ENCODE measurements at places on chromosomes 16 and 17. TPM values are rescaled to one million over a fixed set of nuclear protein-coding genes. Genes with fewer than 3 reads are reported as not detected.

GRCh38 chr16:75810342-75810741 lies 84.1 kb upstream of the CPHXL start:
- H3K36me3 ChIP-seq: no peaks in the 10 kb centered on the region
- H3K27me3 ChIP-seq: peaks cover 18% of the 10 kb centered on the region
- H3K4me3 ChIP-seq: no peak overlapping the region
- H3K27ac ChIP-seq: no peak overlapping the region
- no peaks in the 10 kb centered on the region for H3K4me1 ChIP-seq

- no peaks in the 10 kb centered on the region for H3K4me1 ChIP-seq
- H3K27ac ChIP-seq: no peak overlapping the region
- H3K36me3 ChIP-seq: no peaks in the 10 kb centered on the region
Measured at GRCh38 chr16:85446951-85447692, 166.0 kb upstream of the GSE1 start.

DNA sequence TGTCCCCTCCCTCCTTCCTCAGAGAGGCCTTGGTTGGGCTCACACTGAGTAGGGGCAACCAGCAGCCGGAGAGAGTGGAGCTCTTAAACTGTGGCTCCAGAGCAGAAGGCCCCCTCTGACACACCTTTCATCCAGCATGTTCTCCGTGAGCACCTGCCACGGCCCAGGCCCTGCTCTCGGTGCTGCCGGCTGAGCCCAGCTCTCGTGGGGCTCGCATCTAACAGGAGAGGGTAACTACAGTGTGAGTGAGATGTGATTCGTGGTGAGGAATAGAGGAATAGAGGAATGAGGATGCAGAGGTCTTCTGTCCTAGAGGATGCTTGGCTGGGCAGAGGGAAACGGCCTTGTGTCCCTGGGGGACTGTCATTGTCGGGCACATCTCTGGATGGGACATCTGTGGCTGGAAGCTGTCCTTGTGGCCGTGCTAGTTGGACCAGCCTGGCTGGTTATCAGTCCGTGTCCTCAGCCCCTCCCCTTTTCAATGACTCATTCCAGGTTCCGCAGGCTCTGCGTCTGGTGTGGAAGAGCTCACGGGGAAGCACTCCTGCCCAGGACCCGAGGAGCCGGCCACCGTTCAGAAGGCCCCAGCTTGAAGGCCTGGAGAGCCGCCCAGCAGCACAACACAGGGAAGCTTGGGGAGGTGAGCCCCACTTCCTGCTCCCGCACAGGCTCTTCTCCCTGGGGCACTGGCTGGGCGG lies 11.9 kb upstream of the DNASE1 start:
- no peaks in the 10 kb centered on the region for H3K27me3 ChIP-seq
- no peak overlapping the region for H3K4me3 ChIP-seq
- H3K4me1 ChIP-seq: peaks cover 20% of the 10 kb centered on the region
- H3K27ac ChIP-seq: peak overlapping the region; percentile 41

- H3K4me1 ChIP-seq: no peaks in the 10 kb centered on the region
- no peak overlapping the region for H3K4me3 ChIP-seq
- no peaks in the 10 kb centered on the region for H3K27me3 ChIP-seq
- no peaks in the 10 kb centered on the region for H3K36me3 ChIP-seq
- no peak for DNase-seq
- H3K27ac ChIP-seq: no peak overlapping the region
Measured at GRCh38 chr17:53942436-53942835, 119.7 kb downstream of the KIF2B start.

GRCh38 chr17:16363749-16364536 lies 10.7 kb upstream of the CENPV start:
- no peak overlapping the region for H3K27ac ChIP-seq
- no peaks in the 10 kb centered on the region for H3K4me1 ChIP-seq
- H3K36me3 ChIP-seq: no peaks in the 10 kb centered on the region
- no peak overlapping the region for H3K4me3 ChIP-seq
- DNase-seq: peak; percentile 43

DNA sequence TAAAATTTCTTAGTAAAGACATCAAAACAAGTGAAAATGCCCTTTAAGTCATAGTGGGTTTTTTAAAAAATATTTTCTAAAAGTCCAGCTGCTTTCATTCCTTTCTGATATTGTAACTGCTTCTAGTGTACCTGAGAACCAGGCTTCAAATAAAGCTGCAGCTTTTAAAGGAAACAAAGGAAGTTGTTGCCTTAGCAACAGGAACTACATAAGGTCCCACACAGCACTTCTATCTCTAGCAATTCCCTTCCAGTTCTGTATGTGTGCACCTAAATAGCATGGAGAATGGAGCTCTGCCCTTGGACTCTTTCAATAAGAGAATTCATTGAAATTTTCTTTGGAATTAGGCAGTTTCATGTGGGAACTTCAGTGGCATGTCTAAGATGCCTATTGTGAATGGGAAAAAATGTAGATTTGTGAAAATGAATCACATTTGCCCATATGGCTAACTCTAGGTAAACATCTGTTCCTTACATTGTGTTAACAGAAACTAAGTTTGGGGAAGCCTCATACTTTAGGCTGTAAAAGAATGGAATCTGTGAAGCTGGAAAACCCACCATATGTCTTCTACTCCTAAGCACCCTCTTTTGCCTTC lies 206.4 kb downstream of the KIF2B start:
- no peaks in the 10 kb centered on the region for H3K4me1 ChIP-seq
- no peak overlapping the region for H3K4me3 ChIP-seq
- H3K27ac ChIP-seq: no peak overlapping the region
- H3K27me3 ChIP-seq: no peaks in the 10 kb centered on the region
- no peak for DNase-seq

GRCh38 chr16:8641671-8642070 lies 20.2 kb downstream of the METTL22 start:
- no peak overlapping the region for H3K27ac ChIP-seq
- H3K36me3 ChIP-seq: peaks cover 67% of the 10 kb centered on the region
- peak; percentile 38 for DNase-seq
- no peaks in the 10 kb centered on the region for H3K4me1 ChIP-seq

GRCh38 chr17:13306310-13306962 lies 288.6 kb upstream of the ELAC2 start:
- no peaks in the 10 kb centered on the region for H3K27me3 ChIP-seq
- DNase-seq: no peak
- no peak overlapping the region for H3K27ac ChIP-seq
- H3K4me3 ChIP-seq: no peak overlapping the region
- H3K36me3 ChIP-seq: peaks cover 10% of the 10 kb centered on the region

DNA sequence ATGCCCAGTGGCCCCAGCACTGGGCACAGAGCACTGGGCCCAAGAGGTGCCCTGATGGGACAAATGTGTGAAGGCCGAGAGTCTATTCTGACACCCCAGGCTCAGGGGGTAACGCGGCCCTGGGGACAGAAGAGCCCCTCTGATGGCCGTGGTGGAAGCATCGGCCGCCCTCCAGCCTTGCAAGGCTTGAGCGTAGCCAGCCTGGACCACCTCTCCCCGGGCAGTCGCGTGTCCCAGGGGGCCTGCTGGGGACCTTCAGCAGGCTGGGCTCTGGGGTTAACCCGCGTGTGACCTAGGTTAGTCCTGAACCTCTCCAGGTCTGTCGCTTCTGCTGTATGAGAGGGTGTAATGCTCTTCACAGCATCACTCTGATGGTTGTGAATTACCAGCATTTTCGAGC lies 40.8 kb downstream of the NOS2 start:
- no peak for DNase-seq
- no peak overlapping the region for H3K27ac ChIP-seq
- H3K4me3 ChIP-seq: no peak overlapping the region
- H3K4me1 ChIP-seq: no peaks in the 10 kb centered on the region
- H3K36me3 ChIP-seq: no peaks in the 10 kb centered on the region

- no peaks in the 10 kb centered on the region for H3K27me3 ChIP-seq
- H3K4me1 ChIP-seq: peaks cover 87% of the 10 kb centered on the region
- H3K36me3 ChIP-seq: peaks cover 4% of the 10 kb centered on the region
- H3K27ac ChIP-seq: peak overlapping the region; percentile 45
- H3K4me3 ChIP-seq: no peak overlapping the region
Measured at GRCh38 chr16:72974142-72974769, 73.7 kb downstream of the ZFHX3 start.

DNA sequence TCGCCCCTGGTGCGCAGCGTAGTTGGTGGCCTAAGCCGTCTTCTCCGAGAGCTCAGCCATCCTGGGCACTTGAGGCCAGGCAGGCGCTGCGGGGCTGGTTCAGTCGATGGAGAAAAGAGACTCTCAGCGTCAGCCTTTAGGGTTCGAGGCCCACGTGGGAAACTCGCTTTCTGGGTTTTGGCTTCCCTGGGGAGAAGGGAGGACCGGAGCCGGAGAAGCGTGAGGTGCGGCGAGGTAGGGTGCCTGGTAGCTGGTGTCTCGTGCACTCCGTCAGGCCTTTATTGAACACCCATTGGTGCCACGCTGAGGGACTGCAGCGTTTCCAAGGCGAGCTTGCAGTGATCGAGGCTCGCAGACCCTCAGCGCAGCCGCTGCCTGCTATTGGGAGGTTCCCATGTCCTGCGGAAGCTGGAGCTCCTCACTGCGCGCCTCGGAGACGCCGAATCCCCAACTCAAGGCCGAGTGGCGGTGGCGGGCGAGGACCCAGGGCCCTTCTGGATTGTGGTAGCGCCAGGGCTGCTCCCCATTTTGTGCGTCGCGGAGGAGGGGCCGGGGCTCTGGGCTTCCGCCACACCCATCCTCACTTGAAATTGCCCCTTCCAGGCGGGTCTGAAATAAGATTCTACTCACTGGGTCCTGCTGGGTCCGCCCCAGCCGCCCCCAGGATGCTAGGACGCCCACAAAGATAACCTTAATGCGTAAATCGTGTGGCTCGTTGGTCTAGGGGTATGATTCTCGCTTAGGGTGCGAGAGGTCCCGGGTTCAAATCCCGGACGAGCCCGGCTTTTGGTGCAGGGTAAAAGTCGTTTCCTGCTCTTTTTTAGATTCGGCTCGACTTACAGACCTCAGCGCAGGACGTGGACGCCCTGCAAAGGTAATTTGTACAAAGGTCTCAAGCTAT lies 1.2 kb downstream of the OR1F1 start:
- peaks cover 42% of the 10 kb centered on the region for H3K4me1 ChIP-seq
- H3K27ac ChIP-seq: peak overlapping the region; percentile 73
- no peak for DNase-seq
- no peaks in the 10 kb centered on the region for H3K36me3 ChIP-seq
- no peaks in the 10 kb centered on the region for H3K27me3 ChIP-seq
- H3K4me3 ChIP-seq: peak overlapping the region; percentile 82

The ATP2C2 gene
- total RNA-seq: not detected

The ATP2A1 gene
- total RNA-seq: 1.8 TPM

The ASPSCR1 gene
- total RNA-seq: 36.1 TPM

The USH1G gene
- not detected for total RNA-seq

The SLFN14 gene
- total RNA-seq: not detected

The CLDN7 gene
- 0.42 TPM for total RNA-seq

The OR1D5 gene
- not detected for total RNA-seq

All from chondrocyte (in vitro differentiated cells).